ENCODE measurements at places on chromosomes 4 and X. TPM values are rescaled to one million over a fixed set of nuclear protein-coding genes. Genes with fewer than 3 reads are reported as not detected.

The CENPI gene
- 16.1 TPM for total RNA-seq

The PRDM8 gene
- 0.82 TPM for total RNA-seq

The MCUB gene
- total RNA-seq = 10.4 TPM

The F8A2 gene
- total RNA-seq = not detected

The TRAM1L1 gene
- total RNA-seq = 0.27 TPM

The FAM9C gene
- not detected for total RNA-seq

The SRP72 gene
- total RNA-seq = 79.6 TPM

The MXRA5 gene
- total RNA-seq = 2.4 TPM

- DNase-seq = no peak
- H3K4me1 ChIP-seq = no peaks in the 10 kb centered on the region
- H3K27ac ChIP-seq = no peak overlapping the region
- H3K27me3 ChIP-seq = no peaks in the 10 kb centered on the region
- H3K4me3 ChIP-seq = no peak overlapping the region
These were observed 12.2 kb downstream of the FLNA start for GRCh38 chrX:154362085-154362742.

GRCh38 chrX:77771601-77772000, 14.4 kb downstream of the ATRX start:
- H3K4me3 ChIP-seq = no peak overlapping the region
- no peaks in the 10 kb centered on the region for H3K4me1 ChIP-seq
- H3K27ac ChIP-seq = no peak overlapping the region
- no peak for DNase-seq
- H3K36me3 ChIP-seq = no peaks in the 10 kb centered on the region

DNA sequence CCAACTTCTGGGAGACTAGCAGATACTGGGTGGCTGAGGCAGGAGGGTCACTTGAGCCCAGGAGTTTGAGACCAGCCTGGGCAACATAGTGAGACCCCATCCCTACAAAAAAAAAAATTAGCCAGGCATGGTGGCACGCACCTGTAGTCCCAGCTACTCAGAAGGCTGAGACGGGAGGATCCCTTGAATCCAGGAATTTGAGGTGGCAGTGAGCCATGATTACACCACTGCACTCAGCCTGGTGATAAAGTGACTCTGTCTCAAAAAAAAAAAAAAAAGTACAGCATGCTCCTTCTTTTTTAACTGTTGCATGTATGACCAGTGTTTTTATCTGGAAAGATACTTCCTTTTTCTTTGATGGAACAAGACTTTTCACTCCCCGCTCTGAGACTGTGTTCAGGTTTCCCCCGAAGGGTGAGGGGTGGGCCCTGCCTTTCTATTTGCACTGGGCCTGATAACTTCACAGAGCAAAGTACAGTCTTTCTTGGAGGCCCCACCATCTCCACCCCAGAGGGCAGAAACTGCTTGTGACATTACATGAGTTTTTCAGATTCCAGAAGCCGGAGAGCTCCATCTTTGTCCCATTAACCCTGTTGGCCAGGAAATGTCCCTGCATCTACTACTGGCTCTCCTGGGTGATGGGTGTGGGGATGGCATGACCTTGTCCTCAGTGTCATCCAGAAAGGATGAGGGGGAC, 35.2 kb downstream of the NYX start:
- H3K4me3 ChIP-seq = no peak overlapping the region
- no peak overlapping the region for H3K27ac ChIP-seq
- no peaks in the 10 kb centered on the region for H3K27me3 ChIP-seq
- no peak for DNase-seq

GRCh38 chr4:30416547-30416946, 303.6 kb upstream of the PCDH7 start:
- H3K27me3 ChIP-seq = no peaks in the 10 kb centered on the region
- H3K4me3 ChIP-seq = no peak overlapping the region
- H3K36me3 ChIP-seq = no peaks in the 10 kb centered on the region
- no peaks in the 10 kb centered on the region for H3K4me1 ChIP-seq

DNA sequence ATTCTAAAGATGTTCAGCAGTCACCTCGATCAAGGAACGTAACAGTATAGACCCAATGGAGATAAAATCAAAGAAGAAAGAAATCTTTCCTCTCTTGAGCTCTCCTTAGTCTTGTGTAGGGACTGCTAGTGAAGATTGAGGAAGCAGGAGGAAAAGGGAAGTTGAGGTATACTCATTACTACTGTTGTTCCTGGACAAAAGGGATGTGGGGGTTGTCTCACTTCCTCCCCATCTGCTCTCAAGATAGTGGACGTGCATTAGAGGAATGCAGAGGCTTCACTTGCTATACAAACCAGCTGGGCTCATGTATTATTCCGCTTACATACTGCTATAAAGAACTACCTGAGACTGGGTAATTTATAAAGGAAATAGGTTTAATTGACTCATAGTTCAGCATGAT, 208.9 kb upstream of the ARHGEF9 start:
- H3K4me3 ChIP-seq = no peak overlapping the region
- DNase-seq = no peak
- H3K27me3 ChIP-seq = no peaks in the 10 kb centered on the region
- no peaks in the 10 kb centered on the region for H3K36me3 ChIP-seq
- H3K4me1 ChIP-seq = no peaks in the 10 kb centered on the region

DNA sequence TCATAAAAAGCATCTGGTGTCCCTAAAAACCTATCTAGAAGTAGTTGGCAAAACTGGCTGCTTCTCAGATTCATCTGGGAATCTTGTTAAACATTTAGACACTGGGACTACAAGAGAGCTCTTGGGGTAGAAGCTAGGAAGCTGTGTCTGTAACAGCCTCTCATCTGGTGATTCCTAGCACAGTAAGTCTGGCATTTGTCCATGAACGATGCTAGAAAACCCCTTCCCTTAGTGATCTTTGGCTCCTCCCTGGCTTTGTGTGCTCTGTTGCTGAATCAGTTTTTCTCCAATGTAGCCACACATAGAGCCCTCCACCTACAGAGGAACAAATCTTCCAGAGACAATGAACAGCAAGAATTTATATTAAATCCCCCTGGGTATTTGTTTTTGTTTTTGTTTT, 951.7 kb upstream of the LCORL start:
- no peak overlapping the region for H3K4me3 ChIP-seq
- H3K36me3 ChIP-seq = no peaks in the 10 kb centered on the region
- no peak for DNase-seq
- peaks cover 4% of the 10 kb centered on the region for H3K4me1 ChIP-seq
- no peak overlapping the region for H3K27ac ChIP-seq

GRCh38 chr4:140884431-140885058, 128.4 kb upstream of the TBC1D9 start:
- no peak overlapping the region for H3K27ac ChIP-seq
- DNase-seq = peak; percentile 41
- H3K4me1 ChIP-seq = no peaks in the 10 kb centered on the region
- H3K4me3 ChIP-seq = no peak overlapping the region
- no peaks in the 10 kb centered on the region for H3K27me3 ChIP-seq
- H3K36me3 ChIP-seq = no peaks in the 10 kb centered on the region

- no peaks in the 10 kb centered on the region for H3K27me3 ChIP-seq
- H3K4me3 ChIP-seq = no peak overlapping the region
- no peaks in the 10 kb centered on the region for H3K36me3 ChIP-seq
- no peaks in the 10 kb centered on the region for H3K4me1 ChIP-seq
- no peak overlapping the region for H3K27ac ChIP-seq
These were observed 83.4 kb upstream of the LRPAP1 start for GRCh38 chr4:3615386-3616286.

DNA sequence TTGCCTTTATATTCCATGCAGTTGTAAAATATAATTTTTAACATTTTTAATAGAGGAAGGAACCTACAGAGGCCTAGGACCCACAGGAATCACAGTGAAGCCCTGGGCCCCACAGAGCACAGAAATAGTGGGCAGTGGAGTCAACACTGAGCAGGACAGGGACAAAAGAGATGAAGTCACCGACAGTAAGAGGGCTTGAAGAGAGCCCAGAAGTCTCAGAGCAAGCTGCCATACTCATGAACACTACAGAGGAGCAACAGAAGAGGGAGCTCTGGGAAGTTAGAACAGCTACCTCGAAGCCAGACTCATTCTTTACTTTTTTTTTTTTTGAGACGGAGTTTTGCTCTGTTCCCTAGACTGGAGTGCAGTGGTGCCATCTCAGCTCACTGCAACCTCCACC, 149.3 kb upstream of the TENM3 start:
- DNase-seq = no peak
- no peak overlapping the region for H3K27ac ChIP-seq
- H3K27me3 ChIP-seq = no peaks in the 10 kb centered on the region

- no peaks in the 10 kb centered on the region for H3K4me1 ChIP-seq
- DNase-seq = no peak
- no peak overlapping the region for H3K4me3 ChIP-seq
- no peaks in the 10 kb centered on the region for H3K27me3 ChIP-seq
These were observed 298.5 kb upstream of the BMP3 start for GRCh38 chr4:80732010-80732409.

DNA sequence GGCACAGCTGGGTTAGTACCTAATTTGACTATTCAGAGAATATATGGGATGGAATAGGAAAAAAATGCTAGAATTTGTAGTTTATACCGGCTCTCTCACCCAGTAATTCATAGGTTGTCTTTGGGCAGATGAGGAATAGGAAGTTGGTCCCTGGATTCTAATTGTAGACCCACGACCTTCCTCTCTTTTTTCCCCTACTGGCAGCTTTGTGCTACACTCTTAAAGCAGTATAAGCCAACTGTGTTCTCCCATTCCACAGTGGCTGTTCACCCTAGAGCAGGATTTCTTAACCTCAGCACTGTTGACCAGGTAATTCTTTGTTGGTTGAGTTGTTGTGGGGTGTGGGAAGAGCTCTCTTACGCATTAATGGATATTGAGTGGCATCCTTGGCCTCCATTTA, 92.9 kb downstream of the FNIP2 start:
- no peaks in the 10 kb centered on the region for H3K27me3 ChIP-seq
- no peak overlapping the region for H3K4me3 ChIP-seq
- DNase-seq = no peak

- H3K4me3 ChIP-seq = no peak overlapping the region
- no peaks in the 10 kb centered on the region for H3K4me1 ChIP-seq
- no peak overlapping the region for H3K27ac ChIP-seq
- H3K27me3 ChIP-seq = no peaks in the 10 kb centered on the region
- no peak for DNase-seq
These were observed 975.7 kb upstream of the PABPC4L start for GRCh38 chr4:135177321-135177720.

- DNase-seq = no peak
- H3K4me1 ChIP-seq = no peaks in the 10 kb centered on the region
- no peaks in the 10 kb centered on the region for H3K36me3 ChIP-seq
- no peak overlapping the region for H3K27ac ChIP-seq
- H3K4me3 ChIP-seq = no peak overlapping the region
These were observed 1.3 kb upstream of the ARX start for GRCh38 chrX:25016938-25017598.

DNA sequence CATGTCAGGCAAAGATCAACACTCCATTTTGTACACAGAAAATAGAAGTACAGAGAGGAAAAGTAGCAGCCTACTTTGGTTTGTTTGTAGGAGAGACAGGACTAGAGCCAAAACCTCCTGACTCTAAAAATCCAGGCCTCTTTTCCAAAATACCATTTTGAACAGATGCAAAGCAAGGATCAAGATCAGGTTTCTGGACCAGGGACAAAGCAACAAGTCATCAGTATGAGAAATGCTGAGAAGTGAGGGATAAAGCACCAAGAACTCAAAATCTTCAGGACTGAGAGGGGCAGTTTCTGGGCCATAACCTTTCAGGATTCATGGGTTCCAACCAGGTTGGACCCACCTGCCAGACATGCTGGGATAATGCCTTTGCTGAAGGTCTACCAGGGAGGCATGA, 36.6 kb upstream of the MBTPS2 start:
- no peaks in the 10 kb centered on the region for H3K36me3 ChIP-seq
- H3K27ac ChIP-seq = no peak overlapping the region
- H3K4me1 ChIP-seq = no peaks in the 10 kb centered on the region
- H3K27me3 ChIP-seq = no peaks in the 10 kb centered on the region
- DNase-seq = no peak

- H3K4me3 ChIP-seq = peak overlapping the region; percentile 36
- no peak for DNase-seq
- no peaks in the 10 kb centered on the region for H3K4me1 ChIP-seq
- no peaks in the 10 kb centered on the region for H3K36me3 ChIP-seq
- H3K27ac ChIP-seq = no peak overlapping the region
- peaks cover 3% of the 10 kb centered on the region for H3K27me3 ChIP-seq
These were observed 584 bp downstream of the SUV39H1 start for GRCh38 chrX:48696909-48697727.

GRCh38 chr4:2305766-2306501, 44.0 kb upstream of the MXD4 start:
- H3K4me1 ChIP-seq = no peaks in the 10 kb centered on the region
- peak; percentile 26 for DNase-seq
- no peak overlapping the region for H3K27ac ChIP-seq
- H3K4me3 ChIP-seq = no peak overlapping the region
- H3K36me3 ChIP-seq = no peaks in the 10 kb centered on the region

GRCh38 chr4:31375936-31376335, 655.8 kb downstream of the PCDH7 start:
- no peak for DNase-seq
- no peaks in the 10 kb centered on the region for H3K27me3 ChIP-seq
- H3K4me3 ChIP-seq = no peak overlapping the region

- DNase-seq = no peak
- H3K36me3 ChIP-seq = no peaks in the 10 kb centered on the region
- H3K4me3 ChIP-seq = no peak overlapping the region
- H3K27ac ChIP-seq = no peak overlapping the region
These were observed 13.6 kb downstream of the GASK1B start for GRCh38 chr4:158159054-158159717.

- H3K27me3 ChIP-seq = no peaks in the 10 kb centered on the region
- no peaks in the 10 kb centered on the region for H3K4me1 ChIP-seq
- no peak for DNase-seq
- H3K36me3 ChIP-seq = no peaks in the 10 kb centered on the region
- no peak overlapping the region for H3K4me3 ChIP-seq
These were observed 41.2 kb upstream of the DUSP21 start for GRCh38 chrX:44802613-44803012.

- DNase-seq = no peak
- H3K27ac ChIP-seq = no peak overlapping the region
These were observed 259.4 kb upstream of the ARX start for GRCh38 chrX:25275159-25275558.

DNA sequence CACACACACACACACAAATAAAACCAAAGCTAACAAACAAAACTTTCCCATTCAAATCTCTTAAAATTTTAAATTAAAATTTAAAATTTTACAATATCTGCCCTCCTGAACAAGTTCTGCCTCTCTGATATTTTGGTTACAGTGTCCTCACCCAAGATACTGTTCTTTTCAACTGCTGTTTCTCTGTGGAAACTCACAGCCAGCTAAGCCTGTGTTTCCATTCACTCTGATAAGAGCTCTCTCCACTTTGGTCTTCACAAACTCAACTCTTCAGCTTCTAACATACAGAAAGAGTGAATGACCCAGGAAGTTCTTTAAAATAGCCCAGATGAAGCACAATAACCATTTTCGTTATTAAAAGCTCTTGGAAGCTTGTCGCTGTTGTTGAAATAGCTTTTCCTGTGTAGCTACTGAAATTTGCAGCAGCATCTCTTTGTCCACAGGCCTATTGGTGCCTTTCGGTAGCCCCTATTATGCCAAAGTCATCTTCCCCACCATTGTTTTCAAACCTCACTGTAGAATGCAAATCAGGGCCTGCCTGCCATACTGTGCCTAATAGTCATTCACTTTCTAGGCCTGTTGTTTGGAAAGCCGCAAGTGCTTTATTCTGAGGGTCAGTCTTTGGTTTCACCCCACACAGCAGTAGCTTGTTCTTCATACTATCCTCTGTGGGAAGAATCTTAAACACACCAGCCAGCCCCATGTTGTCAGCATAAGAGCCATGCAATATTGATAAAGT, 19.4 kb downstream of the INPP4B start:
- H3K36me3 ChIP-seq = no peaks in the 10 kb centered on the region
- no peak overlapping the region for H3K4me3 ChIP-seq
- no peaks in the 10 kb centered on the region for H3K4me1 ChIP-seq
- H3K27me3 ChIP-seq = no peaks in the 10 kb centered on the region
- no peak for DNase-seq
